ENCODE measurements at places on chromosomes 16 and 17. TPM values are rescaled to one million over a fixed set of nuclear protein-coding genes. Genes with fewer than 3 reads are reported as not detected.
A peak's percentile ranks its signal among the peaks of the same experiment; 100 is the strongest.

Gene FA2H
- 0.49 TPM for total RNA-seq

Gene MED13
- total RNA-seq: 87.6 TPM

Gene ZNF771
- total RNA-seq: 21.8 TPM

Gene IL17C
- not detected for total RNA-seq

Gene MYO15B
- total RNA-seq: 103 TPM

Gene SPNS2
- total RNA-seq: 23.9 TPM

Gene ADAM11
- total RNA-seq: 5.7 TPM

Gene SLC35G6
- total RNA-seq: not detected

Gene ASPHD1
- not detected for total RNA-seq

Gene ESRP2
- total RNA-seq: 9.1 TPM

DNA sequence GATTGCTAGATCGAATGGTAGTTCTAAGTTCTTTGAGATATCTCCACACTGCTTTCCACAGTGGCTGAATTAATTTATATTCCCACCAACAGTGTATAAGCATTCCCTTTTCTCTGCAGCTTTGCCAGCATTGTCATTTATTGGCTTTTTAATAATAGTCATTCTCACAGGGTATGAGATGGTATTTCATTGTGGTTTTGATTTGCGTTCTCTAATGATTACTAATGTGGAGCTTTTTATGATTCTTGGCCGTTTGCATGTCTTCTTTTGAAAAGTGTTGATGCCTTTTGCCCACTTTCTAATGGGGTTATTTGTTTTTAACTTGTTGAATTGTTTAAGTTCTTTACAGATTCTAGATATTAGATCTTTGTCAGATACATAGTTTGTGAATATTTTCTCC lies 36.5 kb upstream of the BCAS3 start:
- no peak for DNase-seq

DNA sequence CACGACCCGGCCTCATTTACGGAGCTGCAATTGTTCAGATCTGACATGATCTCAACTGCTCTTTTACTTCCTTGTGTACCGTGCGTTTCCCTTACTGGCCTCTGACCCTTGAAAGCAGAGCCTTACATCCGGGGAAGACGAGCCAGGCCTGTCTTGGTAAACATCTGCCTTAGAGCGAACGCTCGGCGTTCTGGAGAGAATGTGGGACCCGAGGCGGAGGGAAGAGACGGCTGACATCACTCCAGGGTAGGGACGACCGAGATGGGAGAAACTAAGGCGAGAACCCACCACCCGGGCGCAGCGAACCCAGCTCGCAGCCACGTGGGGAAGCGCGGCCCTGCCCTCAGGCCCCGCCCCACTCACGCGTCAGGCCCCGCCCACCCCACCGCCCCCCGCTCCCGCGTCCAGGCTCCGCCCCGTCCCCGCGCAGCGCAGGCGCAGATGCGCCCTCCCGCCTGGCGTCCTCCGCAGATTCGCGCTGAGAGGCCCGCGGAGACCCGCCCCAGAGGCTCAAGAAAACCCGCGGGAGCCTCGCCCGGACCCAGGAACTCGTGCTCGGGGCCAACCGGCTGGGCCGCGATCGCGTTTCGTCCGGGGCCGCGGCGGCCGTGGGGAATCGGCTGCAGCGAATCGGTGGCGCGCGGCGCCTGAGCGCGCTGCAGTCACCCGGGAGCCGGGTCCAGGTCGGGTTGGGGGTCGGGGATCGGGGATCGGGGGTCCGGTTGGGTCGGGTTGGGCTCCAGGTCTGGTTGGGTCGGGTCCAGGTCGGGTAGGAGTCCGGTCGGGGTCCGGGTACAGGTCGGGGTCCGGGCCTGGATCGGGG lies at the start of gene TELO2:
TSS of gene TELO2 (plus strand) at position 438 of the 823 bp plus-strand sequence. CDS start 922 bp downstream, outside the sequence.
- no peak for DNase-seq

GRCh38 chr17:28634206-28634865 lies 10.6 kb downstream of the BLTP2 start:
- no peak for DNase-seq

GRCh38 chr17:30505868-30506417 lies 28.7 kb downstream of the GOSR1 start:
- DNase-seq: no peak

DNA sequence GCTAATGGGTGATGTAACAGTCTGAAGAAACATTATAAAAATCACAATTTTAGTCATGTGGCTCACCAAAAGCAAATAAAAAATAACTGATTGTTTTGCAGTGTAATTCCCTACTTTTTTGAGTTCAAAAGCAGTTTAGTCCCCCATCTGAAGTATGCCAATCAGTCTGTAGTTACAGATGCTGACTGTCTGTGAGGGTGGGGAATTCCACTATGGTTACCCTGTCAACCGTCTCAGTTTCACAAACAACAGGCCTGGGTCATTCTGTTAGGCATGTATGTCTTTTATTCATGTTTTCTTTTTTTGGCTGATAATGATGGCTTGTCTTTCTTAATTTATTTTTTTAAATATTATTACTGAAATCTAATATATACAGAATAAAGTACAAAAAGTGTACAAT lies 69.3 kb downstream of the STXBP4 start:
- no peak for DNase-seq

DNA sequence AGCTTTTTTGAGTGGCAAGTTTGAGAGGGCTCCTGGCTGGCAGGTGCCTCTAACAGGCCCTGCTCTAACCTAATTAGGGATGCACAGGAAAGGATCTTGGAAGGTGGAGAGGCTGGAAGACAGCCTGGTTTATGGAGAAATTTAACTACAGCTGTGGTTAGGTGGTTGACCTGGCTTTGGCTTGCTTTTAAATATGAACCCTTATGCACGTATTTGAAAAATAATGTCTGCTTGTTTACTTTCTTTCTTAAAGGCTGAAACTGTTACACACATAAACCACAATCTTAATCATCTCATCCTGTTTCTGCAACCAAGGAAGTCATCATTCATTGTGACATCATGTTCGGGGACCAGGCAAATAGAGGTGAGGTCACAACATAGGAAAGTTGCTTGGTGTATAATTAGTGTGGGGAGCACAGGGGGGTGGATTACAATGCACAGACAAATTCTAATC lies 23.1 kb upstream of the DHRS13 start:
- DNase-seq: no peak

DNA sequence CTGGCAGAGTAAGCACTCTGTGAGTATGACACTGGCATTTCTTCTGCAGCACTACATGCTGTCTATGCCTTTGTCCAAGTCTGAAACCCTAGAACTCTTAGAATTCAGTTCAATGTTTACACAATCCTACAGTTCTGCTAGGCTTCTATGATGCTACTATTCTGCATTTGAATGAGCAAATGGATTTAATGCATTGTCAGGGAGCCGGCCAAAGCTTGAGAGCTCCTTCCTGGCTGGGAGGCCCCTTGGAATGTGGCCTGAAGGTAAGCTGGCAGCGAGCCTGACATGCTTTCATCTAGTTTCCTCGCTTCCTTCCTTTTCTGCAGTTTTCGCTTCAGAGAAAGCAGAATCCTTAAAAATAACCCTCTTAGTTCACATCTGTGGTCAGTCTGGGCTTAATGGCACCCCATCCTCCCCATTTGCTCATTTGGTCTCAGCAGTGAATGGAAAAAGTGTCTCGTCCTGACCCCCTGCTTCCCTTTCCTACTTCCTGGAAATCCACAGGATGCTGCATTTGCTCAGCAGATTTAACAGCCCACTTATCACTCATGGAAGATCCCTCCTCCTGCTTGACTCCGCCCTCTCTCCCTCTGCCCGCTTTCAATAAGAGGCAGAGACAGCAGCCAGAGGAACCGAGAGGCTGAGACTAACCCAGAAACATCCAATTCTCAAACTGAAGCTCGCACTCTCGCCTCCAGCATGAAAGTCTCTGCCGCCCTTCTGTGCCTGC lies at the start of gene CCL2:
TSS of gene CCL2 (plus strand) at position 635 of the 730 bp plus-strand sequence. CDS start at position 700, 65 bp downstream.
- peak; percentile 60 for DNase-seq

- no peak for DNase-seq
Observed at GRCh38 chr16:87160234-87160636, 157.0 kb downstream of the C16orf95 start.

DNA sequence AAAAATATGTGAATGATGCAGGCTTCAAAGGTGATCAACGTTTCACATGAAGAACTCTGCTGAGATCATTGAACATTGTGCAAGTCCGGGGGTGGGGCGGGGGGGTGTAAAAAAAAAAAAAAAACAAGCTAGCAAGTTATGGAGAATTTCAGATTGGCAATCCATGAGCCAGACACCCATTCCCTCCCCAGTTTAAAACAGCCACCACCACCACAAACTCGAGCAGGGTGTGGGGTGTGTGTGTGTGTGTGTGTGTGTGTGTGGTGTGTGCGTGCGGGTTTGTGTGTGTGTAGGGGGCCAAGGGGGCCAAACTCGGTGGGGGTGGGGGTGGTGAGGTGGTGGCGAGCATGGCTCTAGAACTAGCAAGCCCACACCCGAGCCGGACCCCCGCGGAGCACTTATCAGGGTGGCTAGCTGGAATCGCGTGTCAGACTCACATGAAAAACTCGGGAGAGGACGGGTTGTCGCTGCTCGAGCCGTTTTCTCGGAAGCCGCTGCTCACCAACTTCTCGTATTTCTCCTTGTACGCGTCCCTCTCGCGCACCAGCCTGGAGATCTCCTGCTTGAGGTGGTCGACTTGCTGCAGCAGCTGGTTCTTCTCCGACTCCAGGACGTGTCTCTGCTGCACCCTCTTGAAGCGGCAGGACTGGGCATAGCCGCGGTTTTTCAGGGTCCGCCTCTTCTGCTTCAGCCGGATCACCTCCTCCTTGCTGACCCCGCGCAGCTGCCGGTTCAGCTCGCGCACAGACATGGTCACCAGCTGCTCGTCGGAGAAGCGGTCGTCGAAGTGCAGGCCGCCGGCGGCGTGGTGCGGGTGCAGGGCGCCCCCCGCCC lies 2.0 kb downstream of the MAF start:
- DNase-seq: peak; percentile 16

DNA sequence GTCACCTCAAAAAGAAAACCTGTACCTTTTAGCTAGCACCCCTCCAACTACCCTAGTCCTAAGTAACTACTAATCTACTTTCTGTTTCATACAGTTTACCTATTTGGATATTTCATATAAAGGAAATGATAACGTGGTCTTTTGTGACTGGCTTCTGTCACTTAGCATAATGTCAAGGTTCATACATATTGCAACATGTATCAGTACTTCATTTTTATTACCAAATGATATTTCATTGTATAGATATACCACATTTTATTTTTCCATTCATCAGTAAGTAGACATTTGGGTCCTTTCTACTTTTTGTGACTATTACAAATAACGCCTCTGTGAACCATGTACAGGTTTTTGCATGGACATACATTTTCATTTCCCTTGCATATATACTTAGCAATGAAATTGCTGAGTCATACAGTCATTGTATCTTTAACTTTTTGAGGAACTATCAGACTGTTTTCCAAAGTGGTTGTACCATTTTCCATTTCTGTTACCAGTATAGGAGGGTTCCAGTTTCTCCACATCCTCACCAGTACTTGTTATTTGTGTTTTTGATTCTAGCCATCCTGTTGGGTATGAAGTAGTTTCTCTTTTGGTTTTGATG lies 23.7 kb downstream of the MOSMO start:
- DNase-seq: no peak

DNA sequence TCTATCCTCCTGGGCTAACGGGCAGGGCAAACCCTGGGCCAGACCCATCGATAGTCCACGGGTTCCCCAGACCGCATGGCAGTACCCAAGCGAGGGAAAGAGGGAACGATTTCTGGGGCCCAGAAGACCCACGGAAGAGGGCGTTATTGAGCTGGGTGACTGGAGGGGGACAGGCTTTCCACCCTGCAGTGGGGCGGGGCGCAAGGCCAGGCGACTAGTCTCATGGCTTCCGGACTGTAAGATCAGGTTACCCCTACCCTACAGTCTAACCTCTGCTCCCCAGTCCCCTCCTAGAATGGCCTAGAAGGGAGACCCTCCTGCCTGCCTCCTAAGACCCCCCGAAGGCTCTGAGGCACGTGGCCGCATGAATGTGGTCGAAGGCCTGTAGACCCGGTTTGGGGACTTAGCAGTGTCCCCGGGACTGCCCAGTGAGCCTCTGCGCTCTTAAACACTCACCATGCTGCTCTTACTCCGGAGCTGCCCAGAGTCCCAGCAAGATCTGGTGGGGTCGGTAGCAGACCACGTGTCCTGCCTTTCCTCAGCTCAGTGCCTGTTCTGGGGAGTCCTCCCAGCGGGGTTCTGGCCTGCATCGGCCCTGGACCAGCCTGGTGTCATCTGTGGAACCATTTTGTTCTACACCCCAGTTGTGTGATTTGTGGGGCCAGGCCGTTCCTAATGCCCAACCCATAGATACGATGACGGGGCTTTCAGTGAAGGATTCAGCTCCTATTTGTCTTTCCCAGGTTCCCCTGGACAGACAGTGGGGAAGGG lies 13.2 kb upstream of the AURKB start:
- DNase-seq: no peak

- DNase-seq: no peak
Observed at GRCh38 chr16:55710466-55710865, 54.7 kb downstream of the SLC6A2 start.

DNA sequence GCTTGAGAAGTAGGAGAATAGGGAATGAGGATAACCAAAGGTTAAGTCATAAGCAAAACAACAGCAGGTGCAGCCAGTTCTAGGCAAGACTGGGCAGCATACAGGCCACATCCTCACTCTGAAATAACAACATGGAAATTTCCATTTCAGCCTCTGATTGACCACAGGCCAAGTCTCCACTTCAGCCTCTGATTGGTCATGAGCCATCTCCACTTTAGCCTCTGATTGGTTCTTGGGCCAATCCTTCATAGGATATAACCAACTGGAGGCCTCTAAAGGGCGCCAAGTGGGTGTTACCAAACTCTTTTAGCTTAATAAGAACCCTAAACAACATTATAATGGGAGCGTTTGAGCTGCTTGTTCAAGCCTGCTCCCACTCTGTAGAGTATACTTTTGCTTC lies 512.0 kb downstream of the NPIPA7 start:
- DNase-seq: no peak

GRCh38 chr17:72719206-72719577 lies 373.3 kb downstream of the SLC39A11 start:
- DNase-seq: no peak

DNA sequence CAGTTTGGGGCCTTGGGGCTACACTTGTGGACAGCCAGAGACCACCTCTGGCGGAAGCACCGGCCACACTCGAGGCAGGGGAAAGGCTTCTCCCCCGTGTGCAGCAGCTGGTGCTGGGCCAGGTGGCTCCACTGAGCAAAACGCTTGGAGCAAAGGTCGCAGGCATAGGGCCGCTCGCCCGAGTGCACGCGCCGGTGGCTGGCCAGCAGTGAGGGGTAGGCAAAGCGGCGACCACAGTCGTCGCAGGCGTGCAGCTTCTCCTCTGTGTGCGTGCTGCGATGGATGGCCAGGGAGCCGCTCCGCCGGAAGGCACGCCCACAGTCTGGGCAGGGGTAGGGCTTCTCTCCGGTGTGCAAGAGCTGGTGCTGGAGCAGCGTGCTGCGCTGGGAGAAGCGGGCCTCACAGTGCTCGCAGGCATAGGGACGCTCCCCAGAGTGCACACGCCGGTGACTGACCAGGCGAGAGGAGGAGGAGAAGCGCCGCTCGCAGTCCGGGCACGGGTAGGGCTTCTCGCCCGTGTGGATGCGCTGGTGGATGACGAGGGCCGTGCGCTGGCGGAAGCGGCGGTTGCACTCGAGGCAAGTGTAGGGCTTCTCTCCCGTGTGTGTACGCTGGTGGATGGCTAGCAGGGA lies 5.8 kb downstream of the ZNF689 start:
- no peak for DNase-seq

Data from thoracic aorta (tissue), 2 donors.